ENCODE measurements at places on chromosomes 2 and 18.

DNA sequence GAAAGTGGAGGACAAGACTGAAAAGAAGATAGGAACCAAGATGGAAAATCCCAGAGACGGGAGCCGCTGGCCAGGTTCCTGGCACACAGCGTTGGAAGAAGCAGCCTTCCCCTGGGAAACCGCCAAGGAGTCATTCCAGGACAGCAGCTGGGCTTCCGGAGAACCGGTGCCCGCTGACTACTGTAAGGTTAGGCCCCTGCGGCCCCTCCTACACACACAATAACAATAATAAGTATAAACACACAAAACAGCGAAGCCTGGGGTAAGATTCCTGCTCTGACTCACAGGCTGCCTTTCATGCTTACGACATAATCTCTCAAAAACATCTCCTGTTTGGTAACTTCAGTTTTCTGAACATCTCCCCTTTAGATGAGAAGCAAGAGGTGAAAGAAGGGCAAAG lies 28.1 kb upstream of the MYCN start:
- DNase-seq, result no peak

DNA sequence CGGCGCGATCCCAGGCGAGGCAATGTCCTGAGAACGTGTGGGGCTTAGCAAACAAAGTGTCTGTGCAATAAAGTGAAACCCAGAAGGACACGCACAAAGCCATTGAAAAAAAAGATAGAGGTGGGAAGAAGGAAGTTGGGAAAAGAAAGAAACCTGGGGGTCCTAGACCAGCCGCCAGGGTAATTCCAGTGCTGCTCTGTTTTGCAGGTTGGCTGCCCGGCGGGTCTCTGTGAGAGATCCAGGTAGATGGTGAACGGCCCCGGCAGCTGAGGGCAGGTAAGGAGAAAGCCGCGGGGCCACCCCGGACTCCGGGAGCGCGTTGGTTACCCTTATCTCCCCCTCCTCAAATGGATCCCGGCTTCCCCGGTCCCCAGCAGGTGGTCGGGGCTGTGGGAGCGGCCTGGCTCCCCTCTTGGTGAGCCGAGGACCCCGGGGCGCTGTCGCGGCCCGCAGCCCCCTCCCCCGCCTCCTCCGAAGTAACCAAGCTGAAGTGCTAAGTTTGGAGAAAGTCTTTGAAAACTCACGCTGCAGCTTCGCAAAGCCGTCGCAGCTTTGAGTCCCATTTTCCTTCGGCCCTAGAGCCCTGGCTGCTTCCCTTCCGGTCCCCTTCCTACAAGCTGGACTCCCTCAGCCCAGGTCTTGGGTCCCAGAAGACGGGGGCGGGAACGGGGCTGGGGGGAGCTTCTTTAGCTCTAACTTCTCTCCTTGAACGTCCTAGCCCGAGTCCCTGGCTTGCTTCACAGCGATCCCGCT lies 588 bp downstream of the OTX1 start:
- no peak for DNase-seq

- DNase-seq, result no peak
These were observed 14.0 kb upstream of the HRH4 start for GRCh38 chr18:24446453-24446852.

DNA sequence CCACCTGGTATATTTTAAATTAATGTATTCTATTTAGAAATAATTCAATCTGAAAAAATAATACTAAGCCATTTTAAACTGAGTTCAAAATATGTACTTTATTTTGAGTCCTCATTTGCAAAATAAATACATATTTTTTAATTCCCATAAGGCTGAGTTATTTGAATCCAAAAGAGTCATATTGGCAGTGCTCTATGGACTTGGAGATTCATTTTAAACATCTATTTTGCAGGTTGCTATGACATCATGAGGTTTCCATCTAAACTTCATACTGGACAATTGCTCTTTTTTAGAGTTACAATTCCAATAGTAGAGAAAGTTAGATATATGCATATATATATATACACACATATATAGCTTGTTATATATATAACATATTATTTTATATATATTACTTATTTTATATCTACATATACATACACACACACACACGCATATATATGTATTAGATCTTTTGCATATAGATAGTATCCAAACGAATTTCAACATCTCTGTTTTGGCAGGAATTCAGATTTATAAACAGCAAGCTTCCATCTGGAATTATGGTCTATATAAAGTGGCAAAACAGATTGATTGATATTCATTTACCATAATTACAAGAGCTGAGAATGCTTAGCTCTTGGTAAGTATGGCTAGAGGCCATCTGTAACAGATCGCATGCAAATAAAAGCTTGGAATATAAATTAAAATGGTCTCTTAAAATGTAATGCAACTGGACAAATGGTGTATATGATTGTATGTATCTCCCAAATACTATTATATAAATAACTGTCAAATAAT lies 34.9 kb downstream of the NOL4 start:
- DNase-seq, result no peak

GRCh38 chr2:149731079-149731478 lies 143.5 kb upstream of the MMADHC start:
- no peak for DNase-seq

DNA sequence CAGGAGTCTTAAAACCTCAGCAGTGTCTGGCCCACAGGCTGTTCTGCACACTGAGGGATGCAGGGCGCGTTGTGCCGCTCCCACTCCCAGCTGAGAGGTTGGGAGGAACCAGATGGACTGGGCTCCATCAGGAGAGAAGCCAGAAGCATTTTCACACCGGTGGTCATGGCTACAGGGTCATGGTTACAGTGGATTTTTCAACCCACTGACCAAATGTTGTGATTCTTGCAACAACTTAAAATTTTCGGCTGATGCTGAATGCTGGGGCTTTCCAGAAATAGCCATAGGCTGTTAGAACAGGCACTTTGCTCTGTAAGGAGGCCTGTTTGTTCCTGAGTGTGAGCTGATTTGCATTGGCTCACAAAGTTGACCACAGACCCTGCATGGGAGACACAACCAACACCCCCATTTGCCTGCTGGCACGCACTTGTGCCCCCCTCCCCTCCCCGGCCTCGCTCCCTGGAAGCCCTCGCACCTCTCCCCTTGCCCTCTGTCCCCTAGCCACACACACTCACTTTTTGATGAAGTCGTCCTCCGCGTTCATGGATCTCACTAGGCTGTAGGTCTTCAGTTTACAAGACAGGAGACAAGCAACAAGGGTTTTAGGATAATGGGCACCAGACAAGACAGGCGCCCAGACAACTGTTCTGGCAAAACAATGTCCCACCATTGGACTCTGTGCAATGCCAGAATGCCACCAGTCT lies 3.4 kb downstream of the LPIN1 start:
- DNase-seq, result no peak

DNA sequence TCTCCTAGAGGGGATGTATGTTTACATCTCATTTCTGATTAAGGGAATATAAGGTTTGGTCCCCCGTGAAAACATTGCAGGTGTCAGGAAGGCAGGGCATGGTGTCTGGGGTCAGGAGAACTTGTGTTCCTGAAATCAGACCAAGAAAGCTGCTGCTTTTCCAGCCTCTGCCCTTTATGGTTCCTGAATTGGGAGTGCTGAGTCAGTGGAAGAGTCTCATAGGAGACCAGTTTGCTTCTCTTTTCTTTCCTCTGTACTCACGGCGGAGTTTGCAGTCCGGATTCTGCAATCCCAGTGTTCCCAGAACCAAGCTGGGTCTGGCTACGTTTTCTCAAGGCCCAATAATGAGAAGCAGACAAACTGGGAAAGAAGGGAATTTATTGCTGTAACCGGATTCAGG lies 5.1 kb upstream of the MARCO start:
- no peak for DNase-seq

- no peak for DNase-seq
These were observed 22.0 kb downstream of the RASGRP3 start for GRCh38 chr2:33498291-33498956.

DNA sequence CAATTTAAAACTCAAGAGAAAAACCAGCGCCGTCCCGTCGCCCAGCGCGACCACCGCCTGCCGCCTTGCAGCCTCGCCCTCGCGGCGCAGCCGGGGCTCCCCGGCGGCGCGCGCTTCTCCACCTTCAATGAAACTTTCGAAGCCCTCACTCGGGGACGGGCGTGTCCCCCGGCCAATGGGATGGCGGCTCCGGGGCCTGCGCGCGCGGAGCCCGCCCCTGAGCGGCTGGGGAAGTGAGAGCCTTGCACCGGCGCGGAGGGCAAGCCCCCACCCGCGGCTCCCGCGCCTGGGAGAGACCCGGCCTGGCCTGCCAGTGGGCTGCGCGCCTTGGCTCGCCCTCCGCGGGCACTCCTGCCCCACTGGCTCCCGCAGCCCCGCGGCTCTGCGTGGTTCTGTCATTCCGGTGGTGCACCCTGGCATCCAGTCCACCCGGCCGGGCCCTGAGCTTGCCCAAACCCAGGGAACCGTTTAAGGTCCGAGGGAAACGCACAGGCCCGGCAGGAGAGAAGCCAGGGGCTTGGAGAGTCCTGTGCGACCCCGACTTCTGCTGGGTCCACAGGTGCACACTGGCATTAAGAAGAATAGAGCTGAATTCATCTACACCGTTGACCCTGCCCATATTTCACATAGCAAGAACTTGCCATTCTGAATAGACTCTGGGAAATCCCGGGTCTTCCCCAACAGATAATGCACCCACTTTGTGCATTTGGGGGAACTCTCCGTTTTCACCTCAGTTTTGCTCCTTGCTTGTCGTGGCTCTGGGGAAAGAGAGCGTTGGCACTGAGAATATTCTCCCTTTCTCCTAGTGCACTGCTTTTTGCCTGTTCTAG lies at the start of gene PIEZO2:
TSS of gene PIEZO2 (minus strand) at position 129 of the 830 bp plus-strand sequence. CDS start 981 bp downstream, outside the sequence.
- DNase-seq, result peak; percentile 43

- no peak for DNase-seq
These were observed 109.5 kb downstream of the EIPR1 start for GRCh38 chr2:3267869-3268704.

- DNase-seq, result no peak
These were observed 295.0 kb upstream of the ZNF521 start for GRCh38 chr18:25646971-25647370.

DNA sequence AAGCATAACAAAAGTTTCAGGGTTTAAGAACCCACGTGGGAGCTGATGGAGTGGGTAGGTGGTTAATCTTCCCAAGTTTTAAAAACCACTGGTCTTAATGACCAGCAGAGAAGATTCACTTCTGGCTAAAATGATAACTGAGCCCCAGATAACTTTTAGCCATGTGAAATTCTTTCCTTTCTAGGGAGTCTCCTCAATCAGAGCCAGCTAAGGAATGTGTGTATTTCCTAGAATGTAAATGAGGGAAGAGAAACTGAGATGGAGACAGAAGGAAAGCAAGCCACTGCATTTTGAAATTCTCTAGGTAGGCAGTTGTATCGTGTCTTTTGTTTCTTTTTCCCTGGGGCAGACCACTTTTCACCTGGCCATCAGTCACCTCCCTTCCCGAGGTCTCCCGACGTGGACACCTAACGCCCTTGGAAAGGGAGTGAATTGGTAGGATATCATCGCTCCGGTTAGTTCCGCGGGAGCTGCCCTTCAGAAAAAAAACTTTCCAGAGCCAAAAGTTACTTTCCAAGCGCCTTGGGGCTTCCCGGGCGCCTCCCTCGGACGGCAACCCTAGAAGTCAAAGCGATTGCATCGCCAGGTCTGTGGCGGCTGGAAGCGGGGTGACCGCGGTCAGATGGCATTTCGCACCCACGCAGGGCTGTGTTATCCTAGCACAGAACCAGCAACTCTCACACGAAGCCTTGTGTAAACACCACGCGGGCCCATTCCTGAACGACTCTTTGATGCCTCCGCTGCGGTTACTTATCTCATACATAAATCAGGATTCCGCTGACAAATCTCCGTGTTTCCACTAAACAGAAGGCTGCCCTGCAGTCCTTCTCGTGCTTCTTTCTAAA lies 1.3 kb downstream of the COLEC12 start:
- DNase-seq, result no peak

DNA sequence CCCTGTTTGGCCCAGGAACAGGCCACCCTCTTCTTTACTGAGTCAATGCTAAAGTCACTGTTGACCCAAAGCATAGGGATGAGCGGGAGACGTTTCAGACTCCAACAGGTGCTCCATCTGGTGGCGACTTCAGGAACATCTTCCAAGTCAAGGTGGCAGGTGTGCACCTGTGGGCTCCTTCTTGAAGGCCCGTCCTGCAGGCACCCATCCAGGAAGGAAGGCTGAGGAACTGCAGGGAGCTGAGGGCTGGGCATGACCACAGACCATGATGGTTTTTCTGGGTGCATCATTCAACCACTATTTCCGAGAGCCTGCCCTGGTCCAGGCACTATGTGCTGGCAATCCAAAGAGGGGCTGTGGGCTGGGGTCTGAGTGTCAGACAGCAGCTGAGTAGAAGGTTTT lies 142.8 kb downstream of the NDUFA10 start:
- peak; percentile 14 for DNase-seq

GRCh38 chr2:45191976-45192375 lies 182.7 kb upstream of the SIX2 start:
- DNase-seq, result no peak

GRCh38 chr18:13558124-13558523 lies 168.2 kb downstream of the FAM210A start:
- DNase-seq, result peak; percentile 59

GRCh38 chr2:37896319-37896718 lies 28.8 kb upstream of the RMDN2 start:
- DNase-seq, result no peak

DNA sequence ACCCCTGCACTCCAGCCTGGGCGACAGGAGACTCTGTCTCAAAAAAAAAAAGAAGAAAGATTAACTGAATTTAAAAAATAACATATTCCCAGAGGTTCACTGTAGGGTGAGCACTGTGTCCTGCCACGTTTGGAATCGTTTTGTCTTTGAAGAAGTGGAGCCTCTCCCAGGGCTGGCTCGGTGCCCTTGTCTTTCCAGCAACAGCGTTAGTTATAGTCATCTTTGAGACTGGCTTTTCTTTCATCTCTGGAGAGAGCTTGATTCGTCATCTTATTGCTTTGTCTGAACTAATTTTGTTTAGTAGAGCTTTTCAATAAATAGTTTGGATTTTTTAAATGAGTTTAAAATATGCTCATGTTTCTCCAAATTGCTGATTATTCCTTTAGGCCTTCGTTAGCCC lies 50.5 kb downstream of the IMPA2 start:
- no peak for DNase-seq

- DNase-seq, result no peak
These were observed 68.3 kb downstream of the BABAM2 start for GRCh38 chr2:27958711-27959378.

- no peak for DNase-seq
These were observed 72.1 kb upstream of the CAB39 start for GRCh38 chr2:230640540-230641011.

DNA sequence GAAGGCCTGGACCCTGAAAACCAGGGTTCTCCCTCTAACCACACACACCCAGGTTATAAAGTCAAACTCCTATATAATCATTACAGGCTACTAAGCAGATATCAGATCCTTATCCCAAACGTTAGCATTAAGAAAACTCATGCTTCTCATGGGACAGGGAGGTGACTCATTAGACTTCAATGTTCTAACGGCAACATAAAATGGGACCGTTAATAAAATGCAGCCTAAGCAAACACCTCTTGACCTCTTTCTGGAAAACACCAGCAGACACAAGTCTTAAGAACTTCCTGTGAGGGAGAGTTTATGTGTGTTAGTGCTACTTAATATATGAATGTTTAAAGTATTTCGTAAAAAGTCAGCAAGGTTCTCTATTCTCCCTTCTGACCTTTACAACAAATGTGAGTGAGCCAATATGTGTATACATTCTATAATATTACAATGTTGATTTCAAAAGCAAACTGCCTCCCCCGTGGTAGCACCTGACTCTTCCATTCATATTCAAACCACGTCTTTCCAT lies 31.7 kb downstream of the LPIN2 start:
- DNase-seq, result no peak

- DNase-seq, result no peak
These were observed 6.3 kb upstream of the RALBP1 start for GRCh38 chr18:9468998-9469397.

- DNase-seq, result peak; percentile 33
These were observed 705 bp upstream of the TEX261 start for GRCh38 chr2:70995426-70995729.

- no peak for DNase-seq
These were observed 101.6 kb downstream of the SPTBN1 start for GRCh38 chr2:54557601-54558187.

Measured in GM18507 (cell line).